NCI-H2107 (cell line): ENCODE measurements at places on chromosomes 7 and 10.

- DNase-seq = no peak
These were observed 12.6 kb upstream of the WAC start for GRCh38 chr10:28520346-28520745.

DNA sequence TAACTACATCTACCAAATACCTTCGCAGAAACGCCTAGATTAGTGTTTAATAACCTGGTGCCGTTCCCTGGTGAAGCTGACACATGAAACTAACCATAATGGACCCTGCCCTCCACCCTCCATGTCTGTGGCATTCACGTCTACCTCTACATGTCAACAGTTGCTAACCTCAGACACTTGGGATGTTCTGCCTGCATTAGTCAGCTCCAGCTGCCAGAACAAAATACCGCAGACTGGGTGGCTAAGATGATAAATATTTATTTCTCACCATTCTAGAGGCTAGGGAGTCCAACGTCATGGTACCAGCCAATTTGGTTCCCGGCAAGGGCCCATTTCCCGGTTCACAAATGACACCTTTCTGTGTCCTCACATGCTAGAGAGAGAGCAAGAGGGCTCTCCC is 118.5 kb upstream of the CHST15 start:
- DNase-seq = no peak

DNA sequence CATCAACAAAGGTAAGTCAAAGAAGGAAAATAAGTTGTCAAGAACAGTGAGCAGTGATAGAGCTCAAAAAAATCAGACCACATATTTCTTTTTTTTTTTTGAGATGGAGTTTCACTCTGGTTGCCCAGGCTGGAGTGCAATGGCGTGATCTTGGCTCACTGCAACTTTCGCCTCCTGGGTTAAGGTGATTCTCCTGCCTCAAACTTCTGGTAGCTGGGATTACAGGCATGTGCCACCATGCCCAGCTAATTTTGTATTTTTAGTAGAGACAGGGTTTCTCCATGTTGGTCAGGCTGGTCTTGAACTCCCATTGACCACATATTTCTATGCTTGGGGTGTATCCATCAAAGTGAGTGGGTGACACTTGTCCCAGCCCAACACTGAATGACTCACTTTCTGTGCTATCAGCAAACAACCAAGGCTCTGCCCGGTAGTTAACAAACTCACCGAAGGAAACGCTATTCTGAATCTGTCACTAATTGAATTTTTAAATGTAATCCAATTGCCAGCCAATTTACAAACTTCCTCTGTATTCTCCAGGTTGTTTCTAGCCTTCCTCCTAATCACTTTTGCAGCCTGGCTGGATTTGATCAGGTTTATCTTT is 19.6 kb upstream of the SMNDC1 start:
- DNase-seq = no peak

GRCh38 chr10:22704942-22705341 is 9.4 kb downstream of the PIP4K2A start:
- DNase-seq = no peak

GRCh38 chr7:19508124-19508523 is 200.7 kb downstream of the POLR1F start:
- no peak for DNase-seq

GRCh38 chr10:63554657-63555056 is 33.5 kb downstream of the REEP3 start:
- no peak for DNase-seq

- DNase-seq = no peak
These were observed at the start of gene FGFR2 for GRCh38 chr10:121598263-121599249. TSS of gene FGFR2 (minus strand) at chr10:121598444. CDS start at chr10:121593817, 4,627 bp downstream.

DNA sequence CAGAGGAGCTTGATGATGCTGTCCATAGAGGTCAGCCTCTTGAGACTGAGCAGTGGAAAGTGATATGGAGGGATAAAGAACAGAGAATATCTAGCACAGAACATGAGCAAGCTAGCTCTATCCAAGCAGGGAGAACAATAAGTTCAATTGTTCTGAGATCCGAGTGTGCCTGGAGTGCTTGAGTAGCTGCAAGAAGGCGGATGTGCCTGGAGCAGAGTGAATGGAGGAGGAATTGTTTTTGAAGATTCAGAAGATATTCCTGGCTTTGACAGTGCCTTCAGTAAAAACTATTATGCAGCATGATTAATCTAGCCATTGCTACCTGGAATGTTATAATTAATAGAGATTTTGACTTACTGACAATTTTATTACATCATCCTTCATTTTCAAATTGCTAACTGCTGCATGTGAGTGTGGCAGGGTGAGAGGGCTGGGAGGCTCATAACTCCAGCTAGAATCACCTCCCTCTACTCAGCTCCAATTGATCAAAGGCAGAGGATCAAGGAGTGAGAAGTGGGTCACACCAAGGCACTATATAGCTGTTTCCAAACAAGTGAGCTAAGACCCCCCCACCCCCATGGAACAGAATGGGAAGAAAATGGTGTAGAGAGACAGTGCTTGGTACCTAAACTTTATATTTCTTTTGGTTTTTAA is 302.8 kb downstream of the ADRA2A start:
- no peak for DNase-seq
